ENCODE measurements at places on chromosomes 1 and 21. TPM values are rescaled to one million over a fixed set of nuclear protein-coding genes. Genes with fewer than 3 reads are reported as not detected.

- no peak for DNase-seq
Observed at GRCh38 chr1:234517110-234517802, 38.3 kb upstream of the TARBP1 start.

DNA sequence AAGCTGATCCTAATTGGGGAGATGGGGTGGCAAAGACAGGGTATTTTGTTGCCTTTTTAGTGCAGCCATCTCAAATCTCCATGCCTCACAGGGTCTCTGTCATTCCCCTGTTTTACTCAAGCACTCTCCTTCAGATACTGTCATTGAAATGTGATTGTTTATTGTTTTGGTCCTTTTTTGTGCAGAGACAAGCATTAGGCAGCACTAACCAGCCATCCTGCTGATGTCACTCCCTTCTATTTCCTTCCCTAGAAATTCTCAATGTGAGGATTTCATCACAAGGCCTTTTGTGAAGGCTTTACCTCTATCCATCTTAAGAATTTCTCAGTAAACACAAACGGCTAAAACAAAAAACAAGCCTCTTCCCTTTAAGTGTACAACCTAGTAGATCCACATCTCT lies 34.7 kb downstream of the OR10J5 start:
- no peak for DNase-seq

DNA sequence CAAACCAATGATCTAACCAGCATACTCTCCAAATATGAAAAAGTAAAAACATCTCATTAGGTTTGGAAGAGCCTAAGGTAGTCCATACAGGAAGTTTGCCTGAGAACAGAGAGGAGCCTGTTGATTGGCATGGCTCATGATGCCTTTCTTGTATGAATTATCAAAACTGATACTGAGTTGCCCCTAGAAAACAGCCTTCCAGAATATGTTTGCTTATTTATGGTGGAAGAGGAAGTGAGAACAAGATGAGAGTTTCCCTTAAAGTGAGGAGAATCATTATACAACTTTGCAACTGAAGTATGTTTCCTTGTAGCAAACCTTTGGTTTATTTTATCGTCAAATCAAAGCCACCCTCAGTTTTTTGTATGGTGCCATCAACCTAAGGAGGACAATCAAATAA lies 23.8 kb upstream of the KIAA1614 start:
- no peak for DNase-seq

Gene SSU72
- total RNA-seq: 71.3 TPM

- no peak for DNase-seq
Observed at GRCh38 chr1:207628776-207629175, 16.2 kb upstream of the CR1L start.

- DNase-seq: peak; percentile 42
Observed at GRCh38 chr1:15758953-15759661, 512 bp downstream of the FBLIM1 start.

- DNase-seq: no peak
Observed at GRCh38 chr1:44103270-44104131, 15.1 kb upstream of the KLF17 start.

- no peak for DNase-seq
Observed at GRCh38 chr1:162191396-162192305, 122.2 kb downstream of the NOS1AP start.

Gene ADCY10
- not detected for total RNA-seq

DNA sequence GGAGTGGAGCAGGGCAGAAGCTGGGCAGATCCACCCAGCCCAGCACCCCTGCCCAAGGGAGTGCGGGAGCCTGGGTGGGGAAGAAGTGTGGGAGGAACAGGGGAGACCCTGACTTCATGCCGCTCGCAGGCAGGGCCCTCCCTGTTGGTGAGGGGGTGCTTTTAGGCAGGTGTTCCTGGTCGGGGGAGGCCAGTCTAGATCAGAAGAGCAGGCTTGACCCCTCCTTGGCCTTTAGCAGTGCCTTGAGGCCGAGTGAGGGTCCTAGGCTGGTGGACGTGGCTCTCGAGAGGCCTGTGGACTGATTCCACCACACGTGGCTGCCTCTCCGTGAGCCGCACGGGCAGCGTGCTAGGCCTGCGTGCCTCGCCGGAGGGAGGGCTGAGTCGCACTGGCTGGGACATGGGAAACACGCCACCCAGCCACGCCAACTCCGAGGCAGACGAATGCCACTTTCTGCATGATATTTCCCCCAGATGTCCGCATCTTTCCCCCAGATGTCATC lies 19.4 kb upstream of the COL18A1 start:
- no peak for DNase-seq

GRCh38 chr1:58621391-58621790 lies 44.3 kb upstream of the TACSTD2 start:
- DNase-seq: no peak

Gene CAMSAP2
- 19.5 TPM for total RNA-seq

GRCh38 chr1:170230323-170230722 lies 84.6 kb downstream of the NTMT2 start:
- no peak for DNase-seq

Gene CAMK1G
- total RNA-seq: not detected

- no peak for DNase-seq
Observed at GRCh38 chr1:161069731-161070270, at the start of gene ARHGAP30. Gene ARHGAP30, minus strand, starts transcription at chr1:161069891. Its CDS starts 267 bp downstream, at chr1:161069624.

Gene IBA57
- total RNA-seq: 5.1 TPM

- DNase-seq: no peak
Observed at GRCh38 chr1:193479187-193479586, 292.8 kb upstream of the B3GALT2 start.

Gene OR6K3
- total RNA-seq: not detected

- no peak for DNase-seq
Observed at GRCh38 chr21:46619846-46620245, 15.0 kb upstream of the S100B start.

- peak; percentile 17 for DNase-seq
Observed at GRCh38 chr1:57843760-57844159, 419.9 kb upstream of the DAB1 start.

GRCh38 chr1:83818916-83819315 lies 180.0 kb downstream of the TTLL7 start:
- DNase-seq: peak; percentile 9

- DNase-seq: no peak
Observed at GRCh38 chr1:230861970-230862595, 6.2 kb downstream of the C1orf198 start.

Gene SLC45A3
- 10.5 TPM for total RNA-seq

GRCh38 chr1:56403321-56403720 lies 176.0 kb downstream of the PLPP3 start:
- no peak for DNase-seq

Data from Daoy (cell line).